ENCODE measurements at places on chromosomes 2 and 18.

GRCh38 chr18:34844072-34844471 lies 134.0 kb downstream of the DTNA start:
- DNase-seq: no peak

GRCh38 chr2:174873471-174873870 lies 109.2 kb upstream of the CHRNA1 start:
- peak; percentile 73 for DNase-seq

DNA sequence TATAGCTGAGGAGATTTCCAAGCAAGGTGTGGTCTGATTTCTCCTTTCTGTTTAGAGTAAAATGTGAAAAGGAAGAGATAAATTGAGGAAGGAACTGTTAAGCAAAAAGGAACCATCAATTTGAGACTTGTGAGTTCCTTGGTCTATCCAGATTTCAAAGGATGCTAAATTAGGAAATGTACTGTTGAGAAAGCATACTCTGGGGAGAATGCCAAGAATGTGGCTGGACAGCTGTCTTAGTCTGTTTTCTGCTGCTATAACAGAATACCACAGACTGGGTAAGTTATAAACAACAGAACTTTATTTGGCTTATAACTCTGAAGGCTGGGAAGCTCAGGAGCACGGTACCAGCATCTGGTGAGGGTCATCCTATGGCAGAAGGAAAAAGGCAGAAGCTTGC lies 1097.2 kb downstream of the TDRD15 start:
- DNase-seq: no peak

GRCh38 chr2:105468582-105469042 lies 69.8 kb upstream of the FHL2 start:
- no peak for DNase-seq

DNA sequence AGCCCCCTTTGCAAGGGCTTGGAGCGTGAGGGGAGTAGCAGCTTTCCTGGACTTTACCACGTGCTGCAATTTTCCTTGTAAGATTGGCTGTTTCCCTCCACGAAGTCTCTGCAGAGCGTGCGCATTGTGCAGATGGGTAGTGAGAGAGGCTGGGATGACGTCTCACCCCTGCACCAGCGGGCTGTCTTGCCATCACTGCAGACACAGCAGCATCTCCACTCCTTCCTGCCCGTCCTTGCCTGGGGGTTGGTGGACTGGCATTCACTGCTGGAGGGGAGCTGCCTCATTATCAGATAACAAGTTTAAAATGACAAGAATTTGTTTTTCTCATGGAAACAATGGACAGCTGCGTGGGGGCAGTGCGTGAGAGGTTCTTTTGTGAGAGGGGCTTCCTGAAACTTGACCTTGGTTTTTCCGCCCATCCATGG lies 45.3 kb upstream of the HS6ST1 start:
- no peak for DNase-seq

GRCh38 chr2:122643725-122644329 lies 888.4 kb downstream of the TSN start:
- peak; percentile 0 for DNase-seq

- no peak for DNase-seq
Measured at GRCh38 chr2:168160897-168161296, 86.5 kb downstream of the STK39 start.

DNA sequence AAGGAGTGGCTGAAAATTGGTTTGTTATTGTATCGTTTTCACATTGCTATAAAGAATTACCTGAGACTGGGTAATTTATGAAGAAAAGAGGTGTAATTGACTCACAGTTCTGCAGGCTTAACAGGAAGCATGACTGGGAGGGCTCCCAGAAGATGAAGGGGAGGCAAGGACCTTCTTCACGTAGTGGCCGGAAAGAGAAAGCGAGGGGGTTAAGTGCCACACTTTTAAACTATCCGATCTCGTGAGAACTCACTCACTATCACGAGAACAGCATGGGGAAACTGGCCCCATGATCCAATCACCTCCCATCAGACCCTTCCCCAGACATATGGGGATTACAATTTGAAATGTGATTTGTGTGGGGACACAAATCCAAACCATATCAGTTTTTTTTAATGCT lies 81.6 kb downstream of the FBXO15 start:
- DNase-seq: no peak

DNA sequence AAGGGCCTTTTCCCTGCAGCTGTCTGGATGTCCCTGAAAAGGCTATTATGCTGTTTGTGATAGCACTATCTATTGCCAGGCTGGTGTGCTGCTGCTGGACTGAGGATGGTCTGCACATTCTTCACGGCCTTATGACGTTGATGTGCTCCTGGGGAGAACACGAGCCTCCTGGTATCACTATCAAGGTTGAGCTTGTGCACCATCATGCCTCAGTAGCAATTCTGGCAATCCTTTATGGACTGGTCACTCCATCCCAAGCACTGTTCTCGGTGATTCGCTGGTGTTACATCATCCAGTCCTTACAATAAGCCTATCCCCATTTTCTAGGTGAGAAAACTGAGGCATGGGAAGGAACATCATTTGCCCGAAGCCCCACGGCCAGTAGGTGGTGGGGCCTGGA lies 18.2 kb upstream of the CCBE1 start:
- DNase-seq: no peak

DNA sequence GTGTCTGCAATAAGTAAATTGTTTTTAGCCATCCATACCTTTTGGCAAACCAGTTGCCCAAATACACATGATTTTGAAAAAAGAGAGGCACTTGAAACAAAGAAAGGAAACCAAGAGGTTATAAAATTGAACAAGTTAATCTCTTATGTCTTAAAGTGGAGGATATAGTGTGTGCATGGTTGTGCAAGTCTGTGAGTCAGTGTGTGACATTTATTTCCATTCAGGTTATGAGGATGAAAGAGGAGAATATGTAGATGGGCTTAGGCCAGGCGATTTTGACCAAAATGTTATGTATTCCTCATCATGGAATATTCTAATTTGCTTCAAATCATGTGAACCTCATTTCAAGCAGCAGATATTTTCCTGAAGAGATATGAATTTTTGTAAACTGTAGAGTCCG lies 123.3 kb downstream of the SETBP1 start:
- DNase-seq: peak; percentile 42

All from adipocyte (in vitro differentiated cells).